CD4-positive, alpha-beta T cell treated with Interleukin-12 subunit alpha and Interleukin-12 subunit beta, for 1 hour (primary cell): ENCODE measurements at places on chromosomes 11 and 22.

GRCh38 chr22:23696326-23696851 lies 5.6 kb downstream of the RGL4 start:
- peak; percentile 82 for DNase-seq

GRCh38 chr11:34300026-34300925 lies 57.5 kb downstream of the ABTB2 start:
- DNase-seq: no peak

- DNase-seq: no peak
Observed at GRCh38 chr11:1039481-1040427, 3.2 kb upstream of the MUC6 start.

- no peak for DNase-seq
Observed at GRCh38 chr11:75715688-75716087, 1.9 kb upstream of the MOGAT2 start.

DNA sequence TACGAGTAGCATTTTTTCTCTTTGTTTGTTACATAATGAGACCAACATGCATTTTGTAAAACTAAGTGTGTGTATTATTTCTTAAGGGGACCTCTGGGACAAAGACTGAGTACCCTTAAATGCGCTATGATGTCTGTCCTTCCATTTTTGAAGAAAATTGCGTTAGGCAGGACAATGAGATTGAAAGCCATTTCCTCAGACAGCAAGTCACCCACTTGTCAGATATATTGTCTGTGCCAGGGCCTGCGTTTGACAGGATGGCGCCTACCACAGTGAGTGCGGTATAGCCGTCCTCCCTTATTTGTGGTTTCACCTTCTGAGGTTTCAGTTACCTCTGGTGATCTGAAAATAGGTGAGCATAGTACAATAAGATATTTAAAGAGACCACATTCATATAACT lies 2.2 kb downstream of the AP2A2 start:
- peak; percentile 62 for DNase-seq

GRCh38 chr11:86013713-86014112 lies 55.2 kb downstream of the PICALM start:
- DNase-seq: no peak

DNA sequence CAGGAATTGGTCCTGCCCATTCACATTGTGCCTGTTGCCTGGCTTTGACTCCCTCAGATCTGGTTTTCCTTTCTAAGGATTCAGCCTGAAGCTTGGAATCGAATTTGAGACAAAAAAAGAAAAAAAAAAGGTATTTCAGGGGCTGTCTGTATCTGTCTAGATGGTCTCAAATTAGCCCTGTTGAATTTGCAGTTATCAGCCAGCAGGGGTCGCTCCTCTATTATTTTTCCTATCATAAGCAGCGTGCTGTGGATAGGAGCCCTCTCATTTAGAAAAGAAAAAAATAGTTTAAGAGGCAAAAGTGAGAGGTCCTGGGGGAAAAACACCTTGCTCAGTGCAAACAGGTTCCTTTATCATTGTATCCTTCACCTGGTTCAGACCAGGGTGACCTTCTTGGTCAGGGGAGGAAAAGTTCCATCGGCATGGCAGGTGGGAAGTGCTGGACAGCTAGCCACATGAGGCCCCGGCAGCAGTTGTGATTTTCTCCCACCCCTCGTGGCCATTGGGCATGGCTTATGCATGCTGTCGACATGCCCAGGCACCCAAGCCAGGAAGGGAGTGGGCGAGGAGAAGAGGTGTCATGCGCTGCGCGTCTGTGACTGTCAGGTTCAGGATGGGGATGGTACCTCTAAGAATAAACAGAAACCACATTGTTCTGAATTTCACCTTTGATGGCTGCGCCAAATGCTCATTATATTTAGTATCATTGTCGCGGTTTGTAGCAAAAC lies 13.1 kb downstream of the OR5AK2 start:
- no peak for DNase-seq

DNA sequence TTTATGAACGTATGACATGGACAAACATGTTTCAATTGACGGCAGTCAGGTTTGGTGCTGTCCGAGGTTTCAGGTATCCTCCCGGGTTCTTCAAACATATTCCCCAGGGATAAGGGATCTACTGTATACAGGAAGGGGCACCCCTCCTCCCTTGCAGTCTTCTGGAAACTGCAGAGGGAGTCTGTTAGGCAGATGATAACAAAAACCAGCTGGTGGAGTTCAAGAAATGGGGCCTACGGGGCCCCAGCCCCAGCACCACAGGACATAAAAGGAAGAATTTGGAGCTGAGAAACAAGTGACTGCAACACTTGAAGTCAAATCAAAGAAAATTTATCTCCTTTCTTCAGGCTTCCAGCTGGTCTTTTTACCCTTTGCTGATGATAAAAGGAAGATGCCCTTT lies 32.1 kb downstream of the SNU13 start:
- DNase-seq: no peak

GRCh38 chr11:100359281-100359680 lies 327.8 kb upstream of the ARHGAP42 start:
- DNase-seq: no peak

DNA sequence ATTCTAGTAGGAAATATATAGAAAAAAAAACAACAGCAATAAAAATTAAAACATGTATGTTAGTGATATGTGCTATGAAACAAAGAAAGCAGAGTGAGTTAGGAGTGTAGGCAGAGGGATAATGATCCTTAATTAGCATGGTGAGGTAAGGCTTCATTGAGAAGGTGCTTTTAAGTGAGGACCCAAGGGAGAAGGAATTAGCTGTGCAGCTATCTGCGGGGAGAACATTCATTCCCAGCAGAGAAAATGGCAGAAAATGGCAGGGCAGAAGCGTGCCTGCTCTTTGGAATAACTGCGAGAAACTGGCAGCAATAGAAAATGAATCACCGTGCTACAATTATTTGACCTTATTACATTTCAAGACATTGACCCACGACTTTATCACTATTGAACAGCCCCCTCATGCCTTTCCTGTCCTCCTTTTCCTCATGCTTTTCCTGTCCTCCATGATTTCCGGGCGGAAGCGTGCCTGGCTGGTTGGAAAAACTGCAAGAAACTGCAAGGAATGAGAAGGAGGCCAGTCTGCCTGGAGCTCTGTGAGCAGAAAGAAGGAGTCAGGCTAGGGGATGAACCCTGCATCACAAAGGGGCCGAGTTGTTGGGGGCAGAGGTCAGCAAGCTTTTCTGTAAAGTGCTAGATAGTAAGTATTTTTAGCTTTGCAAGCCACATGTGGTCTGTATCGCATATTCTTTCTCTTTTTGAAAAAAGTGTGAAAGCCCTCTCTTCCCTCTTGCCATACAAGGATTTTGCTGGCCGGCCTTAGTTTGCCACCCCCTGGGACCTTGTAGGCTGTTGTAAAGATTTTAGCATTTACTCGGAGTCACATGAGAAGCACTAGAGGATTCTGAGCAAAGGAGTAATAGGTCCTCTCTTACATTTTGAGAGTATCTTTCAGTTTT lies 37.1 kb upstream of the SWAP70 start:
- no peak for DNase-seq

DNA sequence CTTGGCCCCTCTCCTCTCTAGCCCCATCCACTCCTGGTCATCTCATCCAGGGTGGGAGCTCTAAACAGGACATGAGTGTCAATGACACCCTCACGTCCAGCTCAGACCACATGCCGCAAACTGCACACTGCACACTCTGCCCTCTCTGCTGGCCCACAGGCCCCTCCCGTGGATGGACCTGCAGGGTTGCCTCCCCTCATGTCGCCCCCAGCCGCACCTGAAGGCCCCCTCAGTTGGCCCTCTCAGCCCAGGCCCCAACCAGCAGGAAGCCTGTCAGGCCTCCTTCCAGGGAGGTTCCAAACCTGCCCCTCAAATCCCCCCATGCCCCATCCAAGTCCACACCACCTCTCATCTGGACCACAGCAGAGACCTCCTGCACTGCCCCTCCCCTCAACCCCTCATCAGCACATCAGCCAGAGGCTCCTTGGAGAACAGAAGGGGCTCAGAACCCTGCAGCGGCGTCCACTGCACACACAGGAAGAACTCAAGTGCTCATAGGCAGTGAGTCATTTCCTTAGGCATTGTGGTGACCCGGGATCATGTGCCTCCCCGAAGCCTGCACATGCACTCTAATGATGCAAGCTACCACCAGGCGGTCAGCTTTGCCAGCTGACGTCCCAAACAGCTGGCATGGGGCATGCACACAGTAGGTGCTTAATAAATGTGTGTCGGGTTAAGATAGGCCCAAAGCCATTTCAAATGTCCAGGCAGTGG lies 12.9 kb upstream of the CDKN1C start:
- DNase-seq: peak; percentile 68

DNA sequence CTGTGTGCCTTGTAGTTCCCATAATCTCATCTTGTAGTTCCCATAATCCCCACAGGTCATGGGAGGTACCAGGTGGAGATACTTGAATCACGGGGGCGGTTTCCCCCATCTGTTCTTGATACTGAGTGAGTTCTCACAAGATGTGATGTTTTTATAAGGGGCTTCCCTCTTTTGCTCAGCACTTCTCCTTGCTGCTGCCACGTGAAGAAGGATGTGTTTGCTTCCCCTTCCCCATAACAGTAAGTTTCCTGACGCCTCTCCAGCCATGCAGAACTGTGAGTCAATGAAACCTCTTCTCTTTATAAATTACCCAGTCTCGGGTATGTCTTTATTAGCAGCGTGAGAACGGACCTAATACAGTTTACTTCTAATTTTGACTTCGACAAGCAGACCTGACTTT lies 14.0 kb upstream of the SMIM38 start:
- DNase-seq: no peak

DNA sequence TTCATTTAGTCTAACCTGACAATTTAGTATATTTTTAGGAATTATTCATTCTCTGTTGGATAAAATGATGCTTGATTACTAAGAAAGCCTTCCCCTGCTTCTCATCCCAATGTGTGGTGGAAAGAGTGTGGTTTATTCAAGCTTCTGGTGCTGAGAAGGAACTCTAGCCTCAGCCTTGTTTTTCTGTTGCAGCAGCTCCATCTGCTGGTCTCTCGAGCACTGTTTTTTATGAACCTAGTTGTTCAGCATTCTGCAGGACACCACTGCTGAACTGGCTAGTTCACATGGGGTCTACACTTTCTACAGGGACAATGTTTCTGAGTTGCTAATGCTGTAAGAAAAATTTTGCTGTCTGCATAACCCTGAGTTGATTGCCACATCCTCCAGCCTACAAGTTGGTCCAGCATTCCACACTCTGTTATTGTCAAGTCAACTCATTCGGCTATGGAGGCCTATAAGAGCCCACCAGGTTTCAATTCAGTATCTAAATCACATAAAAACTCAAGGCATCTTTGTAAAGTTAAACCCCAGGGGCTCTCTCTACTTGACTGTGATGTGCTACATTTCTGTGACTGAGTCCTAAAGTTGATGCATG lies 14.3 kb downstream of the OR2AG2 start:
- peak; percentile 76 for DNase-seq

GRCh38 chr11:13784855-13785254 lies 116.4 kb downstream of the FAR1 start:
- no peak for DNase-seq

DNA sequence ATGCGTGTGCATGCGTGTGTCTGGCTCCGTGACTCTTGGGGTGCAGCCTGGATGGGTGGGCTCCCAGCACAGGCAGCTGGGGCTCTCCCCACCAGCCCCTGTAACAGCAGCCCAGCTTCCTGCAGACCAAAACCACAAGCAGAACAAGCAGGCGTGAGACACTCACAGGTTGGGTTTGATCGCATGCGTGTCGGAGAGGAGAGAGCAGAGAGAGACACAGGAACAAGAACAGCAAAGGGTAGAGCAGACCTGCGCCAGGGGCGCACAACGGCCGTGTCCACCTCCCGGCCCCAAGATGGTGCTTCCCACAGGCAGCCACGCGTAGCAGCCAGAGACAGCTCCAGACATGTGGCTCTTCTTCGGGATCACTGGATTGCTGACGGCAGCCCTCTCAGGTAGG lies at the start of gene CD6:
CD6 (plus strand) TSS at position 161 of the 400 bp plus-strand sequence; CDS start at position 347, 186 bp downstream.
- DNase-seq: peak; percentile 79

DNA sequence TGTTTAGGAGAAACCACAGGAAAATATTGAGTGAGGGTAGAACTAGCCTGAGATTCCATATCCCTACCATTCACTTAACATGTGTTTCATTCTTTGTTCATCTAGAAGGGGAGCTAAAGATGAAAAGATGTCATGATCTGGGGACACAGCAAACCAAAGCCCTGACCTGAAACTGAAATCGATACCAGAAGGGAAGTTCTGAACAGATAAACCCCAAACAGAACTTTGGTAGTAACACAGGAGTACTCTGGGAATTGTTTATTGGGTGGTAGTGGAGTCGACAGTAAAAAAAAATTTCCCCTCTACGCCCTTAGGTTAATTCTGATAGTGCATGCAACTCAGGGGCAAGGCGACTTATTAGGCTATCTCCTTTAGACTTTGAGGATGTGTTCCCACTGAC lies 27.2 kb downstream of the OR2AT4 start:
- no peak for DNase-seq

GRCh38 chr11:97657852-97658251 lies 1268.0 kb downstream of the JRKL start:
- DNase-seq: no peak

DNA sequence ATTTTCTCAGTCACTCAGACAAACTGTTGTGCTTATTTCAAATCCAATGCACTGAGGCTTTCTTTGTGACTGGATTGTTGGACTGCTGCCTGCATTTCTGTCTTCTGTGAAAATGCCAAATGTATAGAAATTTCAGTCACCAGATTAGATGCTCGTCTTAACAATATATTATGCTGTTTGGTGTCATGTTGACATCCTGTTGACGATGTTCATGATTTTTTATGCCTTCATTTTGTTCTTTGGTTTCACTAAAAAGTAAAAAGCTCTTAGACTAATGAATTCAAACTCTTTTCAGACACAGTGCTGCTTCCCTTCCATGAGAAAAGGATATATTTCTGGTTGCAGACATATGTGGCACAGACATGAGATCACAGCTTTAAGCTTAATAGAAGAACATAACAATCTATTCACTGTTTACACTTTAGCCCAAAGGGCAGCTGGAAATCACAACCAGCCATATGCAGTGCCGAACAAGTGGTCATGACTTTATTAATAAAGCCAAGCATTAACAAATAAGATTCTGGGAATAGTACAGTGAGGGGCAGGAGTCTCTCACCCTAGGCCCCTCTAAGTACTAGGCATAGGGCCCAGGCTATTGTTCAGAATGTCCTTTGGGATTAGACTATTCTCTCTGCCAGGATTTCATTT lies 9.4 kb upstream of the SOX6 start:
- no peak for DNase-seq

DNA sequence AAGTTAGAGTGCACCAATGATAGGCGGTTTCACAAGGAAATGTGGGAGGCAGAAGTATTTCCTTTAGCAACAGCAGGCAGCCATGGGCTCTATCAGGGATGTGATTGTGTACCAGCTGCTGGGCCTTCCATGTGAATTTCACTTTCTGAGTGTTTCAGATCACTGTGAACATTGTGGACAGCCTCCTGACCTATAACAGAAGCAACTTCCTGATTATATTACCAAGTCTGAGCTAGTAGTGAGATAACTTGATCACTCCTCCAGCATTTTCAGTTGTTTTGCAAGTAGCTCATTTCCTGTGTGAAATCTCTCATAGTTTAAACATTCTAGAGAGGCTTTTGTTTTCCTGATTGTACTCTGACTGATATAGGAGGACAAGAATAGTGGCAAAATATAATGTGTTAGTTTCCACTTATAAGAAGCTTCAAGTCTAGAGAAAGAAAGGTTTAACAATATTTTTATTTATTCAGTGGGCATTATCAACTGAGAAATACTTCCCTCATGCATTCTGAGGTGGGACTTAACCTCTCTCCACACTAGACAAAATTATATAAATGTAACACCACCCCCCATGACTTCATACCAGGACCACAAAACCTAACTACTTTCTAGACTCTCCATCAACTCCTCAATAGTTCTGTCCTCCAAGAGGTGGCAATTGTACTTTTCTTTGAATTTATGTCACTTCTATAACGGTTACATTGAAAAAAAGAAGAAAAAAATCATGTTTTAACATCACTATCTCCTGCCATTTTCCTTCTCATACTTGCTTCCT lies 184.2 kb upstream of the LUZP2 start:
- DNase-seq: no peak
